ENCODE measurements at places on chromosomes 16 and 17.

- DNase-seq, result no peak
Observed at GRCh38 chr16:88736088-88736487, 29.8 kb downstream of the CTU2 start.

- DNase-seq, result peak; percentile 94
Observed at GRCh38 chr17:42679492-42680330, 1.9 kb downstream of the CCR10 start.

GRCh38 chr16:11225677-11226549 is 30.1 kb downstream of the SOCS1 start:
- DNase-seq, result no peak

DNA sequence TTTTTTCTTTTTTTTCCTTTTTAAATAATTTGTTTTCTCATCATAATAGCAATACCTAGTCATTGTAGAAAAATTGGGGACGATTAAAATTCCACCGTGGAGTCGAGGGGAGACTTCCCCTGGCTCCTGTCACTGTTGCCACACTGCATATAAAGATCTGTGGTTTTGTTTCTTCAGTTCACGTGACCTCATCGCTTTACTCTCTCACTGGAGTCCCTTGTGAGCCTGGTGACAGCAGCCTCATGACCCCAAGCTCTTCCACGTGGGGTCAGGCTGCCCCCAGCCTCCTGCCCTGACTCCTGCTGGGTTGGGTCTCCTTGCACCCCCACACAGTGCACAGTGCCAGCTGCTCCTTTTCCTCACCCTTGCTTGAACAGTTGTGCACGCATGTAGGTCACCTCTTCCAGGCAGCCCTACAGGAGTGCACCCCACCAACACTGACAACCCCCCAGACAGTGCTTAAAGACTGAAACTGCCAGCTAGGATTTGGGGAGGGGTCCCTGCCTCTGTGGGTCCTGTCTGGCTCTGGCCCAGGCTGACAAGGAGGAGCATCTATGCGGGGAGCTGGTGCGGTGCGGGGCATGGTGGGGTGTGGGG is 7.3 kb upstream of the METRNL start:
- DNase-seq, result no peak

- no peak for DNase-seq
Observed at GRCh38 chr17:81533339-81534141, 5.4 kb downstream of the FSCN2 start.

DNA sequence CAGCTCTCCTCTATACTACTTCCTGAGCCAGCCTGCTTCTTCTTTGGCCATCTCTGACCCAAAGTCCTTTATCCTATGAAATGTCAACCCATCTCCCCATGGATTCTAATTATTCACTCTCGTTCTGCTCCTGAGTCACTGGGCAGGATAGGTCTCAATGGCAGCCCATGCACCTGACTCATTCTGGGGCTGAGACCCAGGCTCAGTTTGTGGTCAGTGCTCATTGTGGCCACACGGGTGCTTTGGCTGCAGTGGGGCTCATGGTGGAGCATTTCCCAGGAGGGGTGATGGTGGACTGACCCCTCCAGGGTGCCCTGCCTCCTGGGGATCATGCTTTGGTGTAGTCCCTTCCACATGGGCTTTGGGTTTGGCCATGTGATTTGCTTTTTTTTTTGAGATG is 154.8 kb upstream of the WSCD1 start:
- no peak for DNase-seq

- DNase-seq, result no peak
Observed at GRCh38 chr16:87535457-87535854, 42.6 kb upstream of the ZCCHC14 start.

GRCh38 chr17:69335058-69335457 is 8.1 kb upstream of the ABCA5 start:
- DNase-seq, result peak; percentile 62

DNA sequence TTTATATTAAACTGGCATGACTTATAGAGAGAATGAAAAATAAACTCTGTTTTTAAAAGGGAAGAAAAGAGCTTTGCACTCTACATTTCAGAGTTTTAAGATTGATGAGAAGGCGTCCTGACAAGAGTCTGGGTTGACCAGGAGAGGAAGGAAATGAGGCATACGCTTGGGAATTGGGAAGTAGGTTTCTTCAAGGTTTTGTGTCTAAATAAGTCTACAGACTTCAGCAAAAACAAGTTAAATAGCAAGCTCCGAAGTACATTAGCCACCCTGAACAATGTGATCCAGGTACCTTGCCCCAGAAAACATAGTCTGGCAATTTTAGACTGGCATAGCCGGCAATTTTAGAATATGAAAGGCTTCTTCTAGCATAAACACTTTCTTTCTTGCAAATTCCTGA is 28.5 kb upstream of the CCDC182 start:
- no peak for DNase-seq

- DNase-seq, result no peak
Observed at GRCh38 chr17:51132964-51133319, 12.3 kb upstream of the SPAG9 start.

DNA sequence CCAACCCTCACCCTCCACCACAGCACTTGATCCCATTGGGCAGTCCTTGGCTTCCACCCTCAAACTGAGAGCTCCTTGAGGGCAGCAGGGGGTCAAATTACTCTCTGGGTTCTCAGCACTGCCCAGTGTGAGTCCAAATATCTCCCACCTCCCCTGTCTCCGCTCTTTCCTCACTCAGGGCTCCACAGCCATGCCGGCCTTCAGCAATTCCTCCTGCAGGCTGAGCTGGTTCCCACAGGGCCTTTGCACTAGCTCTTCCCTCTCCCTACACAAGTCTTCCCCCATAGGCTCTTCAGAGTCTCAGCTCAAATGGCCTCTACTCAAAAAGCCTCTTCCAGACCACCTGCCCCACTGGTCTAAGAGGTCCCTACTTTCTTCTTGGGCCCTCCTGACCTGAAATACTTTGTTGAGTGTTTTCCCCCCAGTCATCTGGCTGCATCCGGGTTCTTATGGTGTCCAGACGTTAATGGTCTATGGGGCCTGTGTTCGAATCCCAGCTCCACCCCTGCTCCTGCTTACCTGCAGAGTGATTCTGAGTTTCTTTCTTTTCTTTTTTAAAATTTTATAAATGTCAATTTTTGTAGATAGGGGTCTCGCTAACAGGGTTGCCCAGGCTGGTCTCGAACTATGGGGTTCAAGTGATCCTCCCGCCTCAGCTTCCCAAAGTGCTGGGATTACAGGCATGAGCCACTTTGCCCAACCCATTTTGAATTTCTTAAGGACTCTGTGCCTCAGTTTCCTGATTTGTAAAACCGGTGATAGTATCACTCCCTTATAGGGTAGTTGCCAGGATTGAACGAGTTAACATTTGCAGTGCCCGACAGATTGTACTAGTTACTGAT is 973 bp upstream of the IL4R start:
- no peak for DNase-seq

DNA sequence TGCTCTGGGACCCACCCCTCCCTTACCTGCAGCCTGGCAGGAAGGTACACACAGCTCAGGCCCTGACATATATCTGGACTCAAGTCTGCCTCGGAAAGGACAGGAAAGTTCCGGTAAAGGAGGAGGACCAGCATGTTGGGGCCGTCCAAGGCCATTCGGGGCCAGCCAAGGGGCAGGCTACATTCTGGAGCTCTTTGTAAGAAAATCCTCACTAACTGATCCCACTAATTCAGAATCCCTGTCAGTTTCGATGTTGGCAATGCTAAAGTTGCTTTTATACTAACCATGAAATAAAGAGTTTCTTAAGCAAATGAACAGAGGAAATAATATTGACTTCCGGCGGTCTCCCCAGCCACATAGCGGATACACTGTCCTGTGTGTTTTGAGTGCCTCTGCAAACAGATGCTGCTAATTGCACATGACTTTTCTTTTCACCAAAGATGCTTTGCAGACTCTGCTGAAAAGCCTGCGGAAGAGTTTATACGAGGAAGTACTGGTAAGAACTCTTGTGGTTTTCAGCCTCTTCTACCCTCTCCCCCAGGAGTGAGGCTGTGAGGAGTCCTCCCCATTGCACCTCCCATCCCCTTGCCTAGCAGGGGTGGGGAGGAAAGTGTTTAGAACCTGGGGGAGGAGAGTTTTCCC is 54.8 kb downstream of the PLXDC1 start:
- no peak for DNase-seq

DNA sequence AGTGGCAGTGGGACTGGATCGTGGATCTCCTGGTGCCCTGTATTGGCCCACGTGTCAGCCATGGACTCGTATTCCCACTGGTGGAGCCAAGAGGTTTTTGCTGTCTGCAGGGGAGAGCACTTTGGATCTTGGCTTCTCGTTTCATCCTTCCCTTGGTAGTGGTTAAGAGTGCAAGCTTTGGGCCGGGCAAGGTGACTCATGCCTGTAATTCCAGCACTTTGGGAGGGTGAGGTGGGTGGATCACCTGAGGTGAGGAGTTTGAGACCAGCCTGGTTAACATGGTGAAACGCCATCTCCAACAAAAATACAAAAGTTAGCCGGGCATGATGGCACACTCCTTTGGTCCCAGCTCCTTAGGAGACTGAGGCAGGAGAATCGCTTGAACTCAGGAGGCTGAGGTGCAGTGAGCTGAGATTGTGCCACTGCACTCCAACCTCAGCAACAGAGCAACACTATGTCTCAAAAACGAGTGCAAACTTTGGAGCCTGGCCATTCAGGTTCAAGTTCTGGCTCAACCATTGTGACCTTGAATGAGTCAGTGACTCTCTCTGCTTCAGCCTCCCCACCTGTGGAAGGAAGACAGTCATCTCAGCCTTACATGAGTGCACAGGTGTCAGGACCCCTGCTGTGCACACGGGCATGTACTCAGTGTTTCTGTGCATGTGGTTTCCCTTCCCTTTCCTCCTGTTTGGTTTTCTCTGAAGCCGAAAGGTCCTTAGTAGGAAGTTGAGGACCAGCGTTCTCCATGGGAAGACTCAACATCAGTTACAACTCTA is 57.4 kb downstream of the PLCG2 start:
- DNase-seq, result no peak

DNA sequence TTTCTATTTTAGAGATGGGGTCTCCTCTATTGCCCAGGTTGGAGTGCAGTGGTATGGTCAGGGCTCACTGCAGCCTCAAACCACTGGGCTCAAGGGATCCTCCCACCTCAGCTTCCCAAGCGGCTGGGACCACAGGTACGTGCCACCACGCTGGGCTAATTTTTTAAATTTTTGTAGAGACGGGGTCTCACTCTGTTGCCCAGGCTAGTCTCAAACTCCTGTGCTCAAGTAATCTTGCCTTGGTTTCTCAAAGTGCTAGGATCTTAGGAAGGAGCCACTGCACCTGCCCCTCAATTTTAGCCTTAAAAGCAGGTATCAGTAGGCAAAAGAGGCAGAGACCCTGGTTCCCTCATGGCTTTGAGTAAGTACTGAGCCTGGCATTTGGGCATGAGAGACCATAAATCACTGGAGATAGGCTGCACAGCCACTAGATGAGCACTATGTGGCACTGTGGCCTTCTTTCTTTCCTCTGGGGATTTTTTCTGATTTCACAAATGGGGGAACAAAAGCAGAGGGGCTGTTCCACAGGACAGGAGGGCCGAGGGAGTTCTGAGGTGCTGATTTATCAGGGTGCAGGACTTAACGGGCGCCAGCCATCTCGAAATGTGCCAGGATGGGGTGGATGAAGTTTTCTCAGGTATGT is 82.2 kb downstream of the PLXDC1 start:
- no peak for DNase-seq

DNA sequence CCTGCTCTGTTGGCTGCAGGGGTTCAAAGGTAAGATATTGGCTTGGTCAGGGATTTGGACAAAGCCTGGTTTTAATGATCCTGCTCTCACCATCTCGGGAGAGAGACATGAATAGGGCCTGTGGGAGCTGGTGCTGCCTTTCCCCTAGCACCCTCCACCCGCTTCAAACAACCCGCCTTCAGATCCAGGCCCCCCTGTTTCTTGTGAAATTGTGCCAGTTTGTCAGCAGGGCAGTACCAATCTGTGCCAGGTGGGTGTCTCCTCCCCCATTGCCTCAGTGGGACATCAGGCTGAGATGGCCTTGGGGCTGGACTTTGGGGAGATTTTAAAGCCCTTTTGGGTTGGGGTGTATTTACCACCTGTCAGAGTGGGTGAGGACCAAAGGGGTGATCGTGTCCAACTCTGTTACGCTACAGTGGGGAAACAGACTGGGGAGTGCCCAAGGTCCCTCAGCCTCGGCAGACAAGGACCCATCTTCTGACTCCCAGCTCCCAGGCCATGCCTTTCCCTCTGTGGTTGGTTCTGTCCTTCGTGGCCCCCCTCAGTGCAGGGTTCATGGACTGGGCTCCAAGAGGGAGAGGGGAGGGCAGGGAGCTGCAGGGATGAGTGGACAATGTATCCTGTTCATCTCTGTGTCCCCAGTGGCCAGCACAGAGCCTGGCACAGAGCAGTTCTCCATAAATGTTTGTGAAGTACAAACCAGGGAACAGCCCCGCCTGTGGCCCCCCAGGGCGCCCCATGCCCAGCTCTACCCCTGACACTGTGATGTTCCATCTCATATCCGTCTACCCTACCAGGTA is 3.3 kb downstream of the ARHGAP23 start:
- DNase-seq, result no peak

- DNase-seq, result peak; percentile 35
Observed at GRCh38 chr17:6755731-6756184, at the start of gene XAF1. TSS of gene XAF1 (plus strand) at chr17:6756046. CDS start at chr17:6756079, 33 bp downstream.

- no peak for DNase-seq
Observed at GRCh38 chr16:11181899-11182279, 74.1 kb downstream of the SOCS1 start.

DNA sequence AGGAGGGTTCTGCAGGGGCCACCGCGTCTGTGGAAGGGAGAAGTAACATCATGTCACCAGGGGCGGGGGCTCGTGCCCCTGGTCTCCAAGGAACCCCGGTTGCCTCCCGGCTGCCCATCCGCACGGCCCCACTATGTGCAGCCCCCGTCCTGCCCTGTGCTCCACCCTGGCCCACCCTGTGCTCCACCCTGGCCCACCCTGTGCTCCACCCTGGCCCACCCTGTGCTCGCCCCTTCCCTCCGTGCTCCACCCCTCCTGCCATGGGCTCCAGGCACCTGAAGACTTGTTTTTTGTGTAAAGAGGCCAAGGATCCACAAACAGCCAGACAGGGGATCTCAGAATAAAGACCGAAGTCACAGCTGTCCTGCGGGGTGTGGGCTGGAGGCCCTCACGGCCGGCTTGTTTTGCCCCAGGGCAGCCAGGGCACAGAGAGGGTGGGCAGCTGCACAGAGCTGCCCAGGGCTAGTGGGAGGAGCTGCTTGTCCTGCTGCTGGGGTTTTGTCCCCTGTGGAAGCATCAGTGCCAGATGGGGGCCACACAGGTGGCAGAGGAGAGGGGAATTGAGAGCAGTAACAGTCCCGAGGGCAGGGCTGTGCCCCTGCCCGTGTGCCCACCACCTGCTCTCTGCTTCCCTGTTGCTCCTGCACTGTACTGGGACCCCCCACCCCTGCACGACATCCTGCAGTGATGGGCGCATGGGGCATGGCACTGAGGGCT is 147.0 kb upstream of the CIBAR2 start:
- DNase-seq, result no peak

DNA sequence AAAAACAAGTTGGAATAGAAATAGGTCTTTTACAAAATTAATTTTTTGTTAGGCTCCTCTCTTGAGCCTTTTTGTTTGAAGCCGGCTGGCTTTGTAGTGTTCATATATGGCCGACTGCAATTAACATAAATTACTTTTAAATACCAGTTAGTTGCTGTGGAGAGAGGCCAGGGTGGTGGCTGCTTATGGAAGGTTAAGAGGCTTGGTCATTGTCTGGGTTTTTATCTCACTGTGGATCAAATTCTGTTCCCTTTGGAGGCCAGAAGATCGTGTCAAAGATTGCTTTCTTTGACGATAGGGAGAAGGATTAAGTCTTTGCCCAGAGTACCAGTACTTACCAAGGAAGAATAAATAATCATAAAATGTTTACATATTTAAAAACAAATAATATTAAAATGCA is 39.9 kb downstream of the MSI2 start:
- peak; percentile 80 for DNase-seq

- DNase-seq, result no peak
Observed at GRCh38 chr16:84643674-84644073, 4.6 kb upstream of the KLHL36 start.

GRCh38 chr17:50344731-50345365 is 1.1 kb upstream of the XYLT2 start:
- DNase-seq, result no peak

Measured in trophoblast cell (in vitro differentiated cells and primary cell).